ENCODE measurements at places on chromosomes 11 and 22. TPM values are rescaled to one million over a fixed set of nuclear protein-coding genes. Genes with fewer than 3 reads are reported as not detected.
A peak's percentile ranks its signal among the peaks of the same experiment; 100 is the strongest.

DNA sequence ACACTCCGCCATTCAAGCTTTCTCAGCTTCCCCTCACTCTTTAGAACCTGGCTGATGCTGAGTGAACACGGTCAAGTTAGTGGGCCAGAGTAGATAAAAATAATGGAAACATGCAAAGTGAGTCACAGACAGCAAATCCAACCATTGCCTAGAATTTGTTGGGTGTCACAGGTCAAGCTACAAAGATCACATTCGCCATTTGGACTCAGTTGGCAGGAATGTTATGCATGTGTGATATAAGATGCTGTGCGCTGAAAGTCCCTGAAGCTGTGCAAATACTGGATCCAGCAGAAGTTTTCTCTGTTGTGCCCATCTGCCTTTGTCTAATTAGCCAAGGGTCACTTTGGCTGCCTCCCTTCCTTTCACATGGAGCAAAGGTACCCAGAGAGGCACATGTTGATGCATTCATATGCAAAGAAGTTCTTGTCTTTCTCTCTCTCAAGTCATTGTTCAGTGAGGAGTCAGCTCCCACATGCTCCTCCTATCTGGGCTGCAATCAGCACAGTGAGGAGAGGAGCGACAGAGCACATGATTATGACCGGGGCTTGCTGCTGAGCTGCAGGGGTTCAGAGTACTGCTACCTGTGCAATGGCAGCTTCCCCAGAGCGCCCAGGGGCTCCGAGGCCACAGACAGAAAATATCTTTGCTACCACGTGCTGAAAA is 39.7 kb downstream of the FLI1 start:
- DNase-seq, result no peak

The CARD18 gene
- not detected for total RNA-seq

The KCNK4 gene
- not detected for total RNA-seq

- peak; percentile 82 for DNase-seq
These were observed at the start of gene PHF21B for GRCh38 chr22:45009606-45010531. Gene PHF21B, minus strand, starts transcription at chr22:45010005. Its CDS starts 456 bp downstream, at chr22:45009549.

The CSRP3 gene
- 0.37 TPM for total RNA-seq

DNA sequence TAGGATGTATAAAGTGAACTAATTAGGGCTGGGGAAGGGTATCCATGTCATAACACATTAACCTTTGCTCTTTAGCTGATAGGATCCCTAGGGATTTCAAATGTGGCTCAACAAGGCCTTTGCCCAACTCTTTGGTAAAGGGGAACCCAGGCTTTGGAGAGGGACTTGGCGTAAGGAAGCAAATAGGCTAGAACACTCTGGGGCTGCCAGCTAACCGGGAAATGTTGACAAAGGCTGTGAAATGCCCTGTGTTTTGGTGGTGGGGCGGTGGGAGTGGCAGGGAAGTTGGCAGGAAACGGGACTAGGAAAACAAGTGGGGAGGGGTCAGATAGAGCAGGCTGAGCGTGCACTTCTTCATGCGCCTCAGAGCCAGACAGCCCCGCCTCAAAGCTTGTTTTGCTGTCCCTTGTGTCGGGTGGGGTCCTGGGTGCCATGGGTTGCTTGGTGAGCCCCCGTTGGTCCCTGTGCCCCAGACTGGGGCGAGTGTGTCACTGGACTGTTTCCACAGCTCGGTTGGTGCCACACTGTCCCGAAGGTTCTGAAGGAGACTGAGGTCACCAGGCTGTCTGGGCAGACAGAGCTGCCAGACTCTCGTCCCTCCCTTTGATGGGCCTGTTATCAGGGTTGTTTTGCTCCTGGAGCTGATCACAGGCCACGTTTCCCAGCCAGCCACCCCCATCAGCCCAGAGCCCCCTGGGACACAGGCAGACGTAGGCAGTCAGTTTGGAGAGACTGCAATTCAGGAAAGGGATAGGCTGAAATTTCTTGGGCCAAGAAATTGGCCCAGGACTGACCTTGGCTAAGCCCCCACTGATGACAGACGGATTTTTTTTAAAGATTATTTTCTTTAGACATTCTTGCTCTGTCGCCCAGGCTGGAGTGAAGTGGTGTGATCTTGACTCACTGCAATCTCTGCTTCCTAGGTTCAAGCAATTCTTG is 19.6 kb downstream of the KCTD21 start:
- peak; percentile 80 for DNase-seq

- DNase-seq, result no peak
These were observed 41.2 kb upstream of the PAK1 start for GRCh38 chr11:77515063-77515462.

The SUSD2 gene
- total RNA-seq, result 2.6 TPM

The ALG12 gene
- 10.5 TPM for total RNA-seq

The C11orf87 gene
- not detected for total RNA-seq

The MFNG gene
- total RNA-seq, result 7.7 TPM

GRCh38 chr11:15048616-15049015 is 24.8 kb upstream of the CALCB start:
- no peak for DNase-seq

- no peak for DNase-seq
These were observed 62.0 kb upstream of the ZC3H12C start for GRCh38 chr11:110031171-110031570.

The MMP1 gene
- total RNA-seq, result not detected

GRCh38 chr11:131808470-131808869 is 438.1 kb downstream of the NTM start:
- DNase-seq, result no peak

The HIC2 gene
- total RNA-seq, result 8.0 TPM

DNA sequence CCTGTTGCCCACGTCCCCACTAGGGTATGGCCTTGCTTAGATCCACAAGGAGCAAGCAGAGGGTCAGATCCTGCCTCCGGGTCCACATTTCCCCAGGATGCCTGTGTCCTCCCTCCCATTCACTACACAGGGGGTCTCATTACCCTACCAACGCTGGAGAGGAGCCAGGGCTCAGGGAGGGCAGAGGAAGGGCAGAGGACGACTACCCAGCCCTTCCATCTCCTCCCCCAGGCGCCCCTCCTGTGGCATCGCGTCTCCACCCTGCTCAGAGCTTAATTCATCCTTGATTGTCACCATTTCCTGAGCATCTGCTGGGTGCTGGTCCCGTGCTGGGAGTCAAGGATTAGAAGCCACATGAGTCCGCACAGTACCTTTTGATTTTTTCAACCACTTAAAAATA is 5.0 kb downstream of the NFAM1 start:
- no peak for DNase-seq

DNA sequence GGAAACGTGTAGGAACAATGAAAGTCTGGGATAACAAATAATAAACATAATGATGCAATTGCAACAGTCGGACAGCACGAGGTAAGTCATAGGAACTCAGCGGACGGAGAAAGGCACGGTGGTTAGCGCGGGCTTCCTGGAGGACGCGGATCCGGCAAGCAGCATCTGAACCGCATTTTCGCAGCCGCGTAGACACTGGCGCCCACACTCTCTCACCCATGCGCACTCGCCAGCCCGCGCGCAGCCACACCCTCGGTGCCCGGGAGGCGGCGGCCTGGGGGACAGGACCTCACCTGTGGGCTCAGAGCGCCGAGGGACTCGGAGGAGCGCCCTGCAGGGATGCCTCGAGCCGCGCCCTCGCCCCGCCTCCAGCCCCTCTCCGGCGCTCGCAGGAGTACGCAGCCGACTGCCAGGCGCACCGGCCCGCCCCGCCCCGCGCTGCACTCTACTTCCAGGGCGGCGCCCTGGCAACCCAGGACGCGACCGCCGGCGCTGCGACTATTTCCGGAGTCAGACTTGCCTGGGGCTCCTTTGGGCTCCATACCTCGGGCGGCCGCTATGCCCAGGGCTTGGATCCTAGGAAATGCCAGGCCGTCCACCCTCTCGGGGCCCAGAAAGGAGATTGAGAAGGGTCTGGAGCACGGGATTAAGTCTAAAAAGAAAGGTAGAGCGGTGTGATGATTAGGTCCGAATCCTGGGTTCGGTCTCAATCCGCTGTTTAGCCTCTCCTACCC is at the start of gene TTLL1:
TTLL1 (minus strand) TSS at position 408 of the 734 bp plus-strand sequence. CDS start 13,805 bp downstream, outside the sequence.
- DNase-seq, result peak; percentile 81

- no peak for DNase-seq
These were observed 56.6 kb downstream of the JAM3 start for GRCh38 chr11:134125507-134125906.

The GRM5 gene
- not detected for total RNA-seq

DNA sequence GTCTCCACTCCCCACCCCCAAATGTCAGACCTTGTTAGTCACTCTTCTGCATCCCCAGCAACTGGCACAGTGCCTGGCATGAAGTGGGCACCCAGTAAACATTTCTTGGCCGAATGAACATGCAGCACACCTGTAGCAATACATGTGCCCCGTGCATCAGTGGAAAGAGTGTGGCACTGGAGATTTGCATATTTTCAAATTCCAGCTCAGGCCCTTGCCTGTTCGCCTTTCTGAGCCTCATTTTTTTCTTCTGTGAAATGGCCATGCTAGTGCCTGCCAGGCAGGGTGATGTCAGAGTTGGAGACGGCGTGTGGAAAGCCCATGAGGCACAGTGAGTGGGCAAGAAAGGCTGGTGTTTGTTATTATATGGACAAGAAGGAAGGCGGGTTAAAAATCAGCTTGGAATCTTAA is 38.7 kb downstream of the CD82 start:
- no peak for DNase-seq

- DNase-seq, result no peak
These were observed 9.1 kb upstream of the CSF2RB start for GRCh38 chr22:36904260-36904880.

The SLC43A3 gene
- total RNA-seq, result 47.2 TPM

- no peak for DNase-seq
These were observed 615.4 kb upstream of the B3GAT1 start for GRCh38 chr11:135027461-135027860.

- no peak for DNase-seq
These were observed 90.5 kb downstream of the BRD1 start for GRCh38 chr22:49737101-49737551.

The ADAMTS15 gene
- total RNA-seq, result 1.4 TPM

GRCh38 chr11:116838321-116839084 is 1.1 kb upstream of the APOA1 start:
- DNase-seq, result no peak

DNA sequence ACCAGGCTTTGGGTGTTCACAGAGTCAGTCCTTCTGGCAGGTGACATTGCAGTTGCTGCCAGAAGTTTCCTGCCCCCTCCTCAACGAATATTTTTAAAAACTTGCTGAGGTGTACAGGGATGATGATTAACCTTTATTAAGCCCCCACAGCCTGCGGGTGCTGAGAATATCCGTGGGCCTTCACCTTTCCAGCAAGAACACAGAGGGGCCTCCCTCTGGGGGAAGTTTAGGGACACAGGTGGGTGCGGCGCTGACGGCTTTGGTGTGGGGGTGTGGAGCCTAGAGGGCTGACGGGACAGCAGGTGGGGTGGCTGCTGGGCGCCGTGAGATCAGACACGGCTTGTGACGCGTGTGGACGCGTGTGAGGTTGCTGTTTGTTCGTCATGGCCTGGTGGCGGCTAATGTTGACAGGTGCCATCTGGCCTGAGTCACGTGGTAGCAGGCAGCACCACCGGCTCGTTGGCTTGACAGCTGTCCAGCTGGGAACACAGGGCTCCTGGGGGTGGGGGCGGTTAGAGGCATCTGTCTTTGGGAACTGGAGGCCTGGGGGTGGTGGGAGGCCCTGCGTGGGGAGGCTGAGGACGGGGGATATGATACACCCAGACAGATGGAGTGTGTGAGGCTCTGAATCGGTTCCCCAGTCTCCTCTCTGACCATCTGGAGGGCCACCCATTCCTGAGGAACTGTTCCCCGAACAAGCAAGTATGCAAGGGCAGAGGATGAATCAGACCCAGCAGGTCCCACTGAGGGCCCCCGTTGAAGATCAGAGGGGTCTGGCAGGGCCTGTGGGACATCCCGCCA is 12.5 kb upstream of the LRRC10B start:
- no peak for DNase-seq

The TYR gene
- total RNA-seq, result not detected

The PANX3 gene
- not detected for total RNA-seq

GRCh38 chr11:94794287-94795168 is 26.4 kb downstream of the AMOTL1 start:
- DNase-seq, result peak; percentile 62

GRCh38 chr11:9232482-9232881 is 32.7 kb downstream of the DENND5A start:
- no peak for DNase-seq

DNA sequence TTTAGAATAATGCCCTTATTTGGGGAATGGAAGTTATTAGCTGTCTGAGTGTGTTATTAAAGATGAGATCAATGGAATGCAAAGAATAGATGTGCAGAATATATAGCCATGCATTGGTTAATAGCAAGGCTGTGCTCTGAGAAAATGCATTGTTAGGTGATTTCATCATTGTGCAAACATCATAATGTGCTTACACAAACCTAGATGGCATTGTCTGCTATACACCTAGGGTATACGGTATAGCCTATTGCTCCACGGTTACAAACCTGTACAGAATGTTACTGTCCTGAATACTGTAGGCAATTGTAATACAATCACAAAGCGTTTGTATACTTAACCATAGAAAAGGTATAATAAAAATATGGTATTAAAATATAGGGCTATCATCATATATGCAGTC is 25.5 kb downstream of the SLC5A12 start:
- no peak for DNase-seq

DNA sequence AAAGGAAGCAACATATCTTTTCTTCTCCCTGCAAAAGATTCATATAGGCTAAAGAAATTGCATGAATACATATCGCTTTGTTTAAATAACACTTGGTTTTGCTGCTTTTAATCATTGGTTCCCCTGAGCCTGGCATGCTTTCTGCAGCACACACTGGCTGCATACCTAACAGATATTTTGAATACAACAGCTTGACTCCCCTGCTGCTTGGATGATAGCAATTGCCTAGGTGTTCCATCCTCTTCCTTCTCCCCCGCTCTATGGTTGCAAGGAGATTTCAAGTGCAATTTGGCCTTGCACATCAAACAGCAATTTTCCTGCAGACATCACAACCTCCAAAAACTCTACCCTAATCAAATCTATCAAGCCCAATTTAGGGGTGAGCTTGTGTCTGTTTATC is 430.0 kb downstream of the NTM start:
- no peak for DNase-seq

- peak; percentile 25 for DNase-seq
These were observed 8.6 kb downstream of the PHLDB1 start for GRCh38 chr11:118615976-118616371.

The EFCAB6 gene
- total RNA-seq, result 6.7 TPM

- no peak for DNase-seq
These were observed 12.6 kb downstream of the WNT7B start for GRCh38 chr22:45964372-45964771.

DNA sequence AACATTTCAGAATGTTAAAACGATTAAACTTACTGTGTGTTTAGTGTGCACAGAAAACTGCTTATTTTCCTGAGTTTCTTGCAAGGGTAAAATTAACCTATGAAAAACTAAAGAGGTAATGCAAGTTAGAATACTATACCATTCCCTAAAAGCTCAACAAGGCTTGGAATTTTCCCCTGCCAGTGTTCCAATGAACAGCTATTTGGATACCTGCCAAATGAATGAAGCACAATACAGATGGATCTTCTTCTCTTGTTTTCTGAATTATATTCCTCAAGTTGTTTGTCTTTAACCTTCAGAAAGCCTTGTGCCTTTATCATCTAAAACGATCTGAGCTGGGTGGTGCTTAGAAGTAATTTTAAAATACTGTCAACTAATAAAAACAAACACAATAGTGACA is 204.5 kb downstream of the LRRC4C start:
- DNase-seq, result no peak

The GVQW3 gene
- 3.8 TPM for total RNA-seq

Measured in ovary (tissue), 10 donors.